NCI-H510A treated with DMSO at 0.1 percent for 48 hours (cell line): ENCODE measurements at places on chromosomes 2 and 18.

GRCh38 chr2:69977186-69977585, 15.8 kb upstream of the ASPRV1 start:
- DNase-seq: no peak

- DNase-seq: no peak
Observed at GRCh38 chr2:200466425-200467418, 43.1 kb downstream of the KCTD18 start.

DNA sequence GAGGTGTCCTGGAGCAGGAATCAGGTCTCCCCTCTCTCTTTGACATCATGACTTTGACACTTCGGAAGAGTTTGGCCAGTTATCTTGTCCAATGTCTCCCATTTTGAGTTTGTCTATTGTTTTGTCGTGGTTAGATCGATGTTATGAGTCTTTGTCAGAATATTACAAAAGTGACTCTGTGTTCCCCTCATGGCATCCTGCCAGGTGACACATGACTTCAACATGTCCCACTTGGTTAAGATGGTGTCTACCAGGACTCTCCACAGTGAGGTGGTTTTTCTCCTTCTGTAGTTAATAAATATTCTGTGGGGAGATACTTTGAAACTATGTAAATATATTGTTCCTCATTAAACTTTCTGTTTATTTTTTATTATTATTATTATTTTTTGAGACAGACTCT, 76.6 kb upstream of the BZW1 start:
- no peak for DNase-seq

GRCh38 chr2:159879051-159879604, 81.1 kb upstream of the CD302 start:
- DNase-seq: no peak
